Chondrocyte (in vitro differentiated cells): ENCODE measurements at places on chromosomes 2 and 18. TPM values are rescaled to one million over a fixed set of nuclear protein-coding genes. Genes with fewer than 3 reads are reported as not detected.
A peak's percentile ranks its signal among the peaks of the same experiment; 100 is the strongest.

The AGXT gene
- total RNA-seq = not detected in 3 replicates

The HOXD12 gene
- not detected in 3 replicates for total RNA-seq

The SCLY gene
- total RNA-seq = 11.5 to 23.4 TPM (median 12.7 TPM) in 3 replicates

The NT5C1B gene
- not detected in 3 replicates for total RNA-seq

The DLX1 gene
- 6.7 to 34.2 TPM (median 7.1 TPM) in 3 replicates for total RNA-seq

The FTCDNL1 gene
- total RNA-seq = 0.34 to 1.2 TPM (median 0.65 TPM) in 3 replicates

DNA sequence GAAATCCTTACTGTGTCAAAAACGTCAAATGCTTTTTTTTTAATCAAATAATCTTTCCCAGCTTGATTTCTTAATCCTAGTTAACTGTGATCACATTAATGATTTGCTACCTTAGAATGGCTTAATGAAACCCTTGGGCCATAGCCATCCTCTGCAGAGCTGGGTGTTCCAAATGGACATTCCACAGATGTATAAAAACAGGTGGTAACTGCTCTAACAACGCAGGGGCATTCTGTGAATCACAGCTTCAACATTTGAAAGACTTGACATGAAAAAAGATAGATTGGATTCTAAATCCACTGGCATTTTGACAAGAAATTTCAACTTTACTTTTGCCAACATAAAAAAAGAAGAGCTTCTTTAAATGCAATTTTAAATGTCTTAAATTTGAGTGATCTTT lies 69.8 kb upstream of the RASGRP3 start:
- H3K4me1 ChIP-seq = peaks cover 32% of the 10 kb centered on the region
- H3K36me3 ChIP-seq = peaks cover 4% of the 10 kb centered on the region
- no peaks in the 10 kb centered on the region for H3K27me3 ChIP-seq
- peak overlapping the region; percentile 61 for H3K27ac ChIP-seq
- no peak overlapping the region for H3K4me3 ChIP-seq

GRCh38 chr2:210531050-210531449 lies 25.3 kb upstream of the CPS1 start:
- no peak overlapping the region for H3K4me3 ChIP-seq
- no peak overlapping the region for H3K27ac ChIP-seq
- no peaks in the 10 kb centered on the region for H3K36me3 ChIP-seq
- DNase-seq = no peak
- no peaks in the 10 kb centered on the region for H3K27me3 ChIP-seq

- H3K4me3 ChIP-seq = no peak overlapping the region
- no peaks in the 10 kb centered on the region for H3K27me3 ChIP-seq
- no peaks in the 10 kb centered on the region for H3K4me1 ChIP-seq
- peaks cover 6% of the 10 kb centered on the region for H3K36me3 ChIP-seq
Observed at GRCh38 chr2:105853354-105854088, 108.8 kb downstream of the NCK2 start.

- H3K36me3 ChIP-seq = no peaks in the 10 kb centered on the region
- DNase-seq = peak; percentile 40
- H3K4me1 ChIP-seq = no peaks in the 10 kb centered on the region
Observed at GRCh38 chr2:233081232-233081730, 21.1 kb downstream of the INPP5D start.

GRCh38 chr18:58955738-58956137 lies 91.1 kb downstream of the ZNF532 start:
- H3K27ac ChIP-seq = no peak overlapping the region
- H3K27me3 ChIP-seq = no peaks in the 10 kb centered on the region
- H3K4me3 ChIP-seq = no peak overlapping the region
- peaks cover 35% of the 10 kb centered on the region for H3K4me1 ChIP-seq
- DNase-seq = no peak
- H3K36me3 ChIP-seq = peaks cover 20% of the 10 kb centered on the region

- no peak for DNase-seq
- peaks cover 2% of the 10 kb centered on the region for H3K36me3 ChIP-seq
- peaks cover 12% of the 10 kb centered on the region for H3K4me1 ChIP-seq
- no peaks in the 10 kb centered on the region for H3K27me3 ChIP-seq
Observed at GRCh38 chr2:235901243-235901642, 266.9 kb downstream of the GBX2 start.

GRCh38 chr2:7363906-7364305 lies 446.7 kb downstream of the RNF144A start:
- no peak overlapping the region for H3K27ac ChIP-seq
- H3K4me1 ChIP-seq = no peaks in the 10 kb centered on the region
- no peak overlapping the region for H3K4me3 ChIP-seq
- H3K36me3 ChIP-seq = no peaks in the 10 kb centered on the region
- DNase-seq = no peak

GRCh38 chr2:44237221-44237620 lies 38.1 kb upstream of the SLC3A1 start:
- no peaks in the 10 kb centered on the region for H3K27me3 ChIP-seq
- peaks cover 27% of the 10 kb centered on the region for H3K4me1 ChIP-seq
- DNase-seq = no peak
- no peak overlapping the region for H3K4me3 ChIP-seq

GRCh38 chr2:180016937-180017336 lies 9.8 kb upstream of the CWC22 start:
- peak overlapping the region; percentile 91 for H3K27ac ChIP-seq
- no peak for DNase-seq
- no peaks in the 10 kb centered on the region for H3K36me3 ChIP-seq
- peaks cover 34% of the 10 kb centered on the region for H3K4me1 ChIP-seq
- peak overlapping the region; percentile 13 for H3K4me3 ChIP-seq

DNA sequence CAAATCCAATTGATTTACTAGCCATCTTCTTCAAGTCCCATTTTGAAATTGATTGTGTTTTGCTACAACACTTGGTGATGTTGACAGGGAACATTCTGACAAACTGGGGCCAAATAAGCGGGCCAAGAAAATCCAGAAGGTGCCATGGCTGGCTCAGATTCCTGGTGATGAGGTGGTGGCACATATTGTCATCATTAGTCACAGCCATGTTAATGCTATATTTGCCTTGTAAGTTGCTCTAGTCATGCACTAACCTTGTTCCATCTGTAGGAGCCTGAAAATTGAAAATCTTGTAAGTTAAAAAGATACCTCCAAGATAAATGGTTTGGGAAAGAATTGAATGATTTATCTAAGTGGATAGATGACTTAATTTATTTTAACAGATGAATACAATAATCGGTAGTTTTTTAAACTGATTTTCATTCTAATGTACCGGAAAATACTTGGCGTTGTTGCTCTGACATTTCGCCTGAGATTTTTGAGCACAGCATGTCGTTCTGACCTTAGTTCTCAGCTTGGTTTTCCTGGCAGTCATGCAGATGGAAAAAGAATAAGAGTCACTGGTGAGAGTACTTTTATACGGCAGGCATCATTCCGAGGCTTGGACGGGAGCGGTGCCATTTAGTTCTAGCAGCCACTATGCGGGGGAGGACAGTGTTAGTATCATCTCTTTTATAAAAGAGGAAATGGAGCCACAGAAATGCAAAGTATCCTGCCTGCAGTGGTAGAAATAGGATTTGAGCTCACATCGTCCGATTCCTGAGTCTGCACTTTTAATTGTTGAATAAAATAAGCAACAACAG lies 133.9 kb downstream of the ZNF532 start:
- H3K4me1 ChIP-seq = peaks cover 64% of the 10 kb centered on the region
- peak overlapping the region; percentile 93 for H3K27ac ChIP-seq
- H3K27me3 ChIP-seq = no peaks in the 10 kb centered on the region
- H3K4me3 ChIP-seq = peak overlapping the region; percentile 40

GRCh38 chr18:28151434-28151833 lies 25.5 kb downstream of the CDH2 start:
- no peaks in the 10 kb centered on the region for H3K36me3 ChIP-seq
- H3K4me1 ChIP-seq = peaks cover 45% of the 10 kb centered on the region
- H3K4me3 ChIP-seq = no peak overlapping the region
- no peaks in the 10 kb centered on the region for H3K27me3 ChIP-seq

- H3K4me3 ChIP-seq = no peak overlapping the region
- H3K27me3 ChIP-seq = peaks cover 6% of the 10 kb centered on the region
- DNase-seq = no peak
- H3K36me3 ChIP-seq = no peaks in the 10 kb centered on the region
- no peaks in the 10 kb centered on the region for H3K4me1 ChIP-seq
Observed at GRCh38 chr18:32724071-32724749, 48.6 kb downstream of the KLHL14 start.

- peaks cover 12% of the 10 kb centered on the region for H3K36me3 ChIP-seq
- DNase-seq = peak; percentile 96
- H3K27me3 ChIP-seq = no peaks in the 10 kb centered on the region
- peak within 1 kb of the TSS; percentile 92 for H3K4me3 ChIP-seq
- peaks cover 14% of the 10 kb centered on the region for H3K4me1 ChIP-seq
Observed at GRCh38 chr2:175181104-175181876, at the start of gene ATP5MC3. ATP5MC3 (minus strand) TSS chr2:175181710; CDS start chr2:175181393, 317 bp downstream.

DNA sequence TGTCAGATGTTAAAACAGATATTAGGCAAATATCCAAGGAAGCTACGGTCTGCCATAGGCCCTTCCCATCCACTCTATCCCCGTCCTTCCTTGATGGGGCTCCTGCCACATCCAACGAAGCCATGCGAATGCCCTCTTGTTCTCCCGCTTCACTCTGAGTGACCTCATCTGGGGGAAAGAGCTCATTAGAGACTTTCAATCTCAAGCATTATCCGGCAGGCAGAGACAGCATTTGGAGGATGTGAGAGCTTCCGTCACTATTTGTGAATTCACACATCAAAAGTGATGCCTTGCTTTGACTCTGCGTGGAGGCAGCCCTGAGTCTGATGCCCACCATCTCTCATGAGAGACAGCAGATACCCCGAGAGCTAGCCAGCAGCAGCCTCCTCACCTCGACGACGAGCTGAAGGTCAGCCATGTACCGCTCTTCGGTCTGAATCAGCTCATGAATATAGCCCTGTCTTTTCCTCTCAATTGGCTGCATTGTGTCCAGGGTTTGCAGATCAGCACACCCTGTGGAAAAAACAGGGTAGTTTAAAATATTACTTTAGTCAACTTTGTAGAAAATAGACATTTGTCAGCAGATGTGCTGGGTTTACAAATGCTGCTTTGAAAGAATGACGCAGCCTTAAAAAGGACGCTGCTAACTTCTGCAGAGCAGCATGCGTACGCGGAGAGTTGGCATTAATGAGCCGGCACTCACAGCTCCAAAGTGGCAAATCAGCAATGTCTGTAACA lies 45.9 kb downstream of the FAM228A start:
- H3K27me3 ChIP-seq = no peaks in the 10 kb centered on the region
- no peak for DNase-seq
- peaks cover 22% of the 10 kb centered on the region for H3K36me3 ChIP-seq
- H3K4me1 ChIP-seq = peaks cover 3% of the 10 kb centered on the region

DNA sequence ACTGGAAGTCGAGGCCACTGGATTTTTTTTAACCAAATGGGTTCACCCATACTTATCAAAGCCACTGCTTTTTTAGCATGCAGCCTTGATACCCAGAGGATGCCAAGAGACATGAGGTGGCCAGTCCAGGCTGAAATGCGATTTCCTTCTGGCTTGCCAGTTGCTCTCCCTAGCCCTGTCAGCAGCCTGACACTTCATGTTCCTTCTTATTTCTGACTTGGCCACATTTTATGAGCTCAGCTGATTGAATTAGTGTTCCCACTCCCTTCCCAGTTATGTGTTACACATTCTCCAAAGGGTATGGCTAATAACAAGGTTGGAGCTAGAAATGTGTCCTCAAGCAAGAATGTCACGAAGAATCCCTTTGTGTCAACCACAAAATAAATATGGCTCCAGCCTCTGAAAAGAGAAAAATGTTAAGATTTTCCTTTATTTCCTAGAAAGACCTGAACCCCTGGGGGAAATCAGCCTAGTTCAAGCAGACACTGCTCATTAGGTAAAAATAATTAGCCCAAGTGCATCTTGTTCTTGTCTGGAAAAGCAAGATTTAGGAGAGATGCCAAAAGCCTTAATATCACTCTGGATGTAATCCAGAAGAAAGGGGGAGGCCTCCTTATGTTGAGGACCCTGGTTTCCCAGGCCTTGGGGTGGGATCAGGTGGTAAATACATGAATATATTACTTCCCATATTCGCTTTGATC lies 121.7 kb upstream of the TACR1 start:
- H3K4me1 ChIP-seq = no peaks in the 10 kb centered on the region
- peaks cover 9% of the 10 kb centered on the region for H3K27me3 ChIP-seq
- DNase-seq = no peak
- no peaks in the 10 kb centered on the region for H3K36me3 ChIP-seq
- no peak overlapping the region for H3K4me3 ChIP-seq
- no peak overlapping the region for H3K27ac ChIP-seq

DNA sequence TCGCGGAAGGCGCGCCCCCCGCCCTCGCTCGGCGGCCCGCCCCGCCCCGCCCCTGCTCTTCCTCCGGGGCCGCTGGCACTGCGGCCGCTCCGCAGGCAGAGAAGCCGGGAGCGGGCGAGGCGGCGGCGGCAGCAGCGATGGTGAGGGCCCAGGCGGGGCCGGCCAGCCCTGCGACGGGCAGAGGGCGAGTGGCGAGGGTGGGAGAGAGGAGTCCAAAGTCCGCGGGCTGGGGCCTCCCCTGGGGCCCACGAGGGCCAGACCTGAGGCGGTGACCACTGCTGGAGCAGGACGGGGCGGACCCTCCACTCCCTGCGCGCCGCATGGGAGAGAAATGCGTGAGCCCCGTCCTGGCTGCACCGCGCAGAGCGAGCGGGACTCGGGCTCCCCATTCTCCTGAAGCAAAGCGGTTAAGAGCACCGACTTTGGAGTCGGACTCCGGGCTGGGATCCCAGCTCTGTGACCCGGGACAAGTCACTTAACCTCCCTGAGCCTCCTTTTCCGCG lies at the start of gene VAMP5:
Gene VAMP5 (plus strand): TSS at position 78 of the 503 bp plus-strand sequence. CDS start 60 bp downstream, at position 138.
- no peaks in the 10 kb centered on the region for H3K36me3 ChIP-seq
- no peaks in the 10 kb centered on the region for H3K27me3 ChIP-seq
- H3K27ac ChIP-seq = peak within 1 kb of the TSS; percentile 45
- no peak within 1 kb of the TSS for H3K4me3 ChIP-seq
- DNase-seq = no peak

DNA sequence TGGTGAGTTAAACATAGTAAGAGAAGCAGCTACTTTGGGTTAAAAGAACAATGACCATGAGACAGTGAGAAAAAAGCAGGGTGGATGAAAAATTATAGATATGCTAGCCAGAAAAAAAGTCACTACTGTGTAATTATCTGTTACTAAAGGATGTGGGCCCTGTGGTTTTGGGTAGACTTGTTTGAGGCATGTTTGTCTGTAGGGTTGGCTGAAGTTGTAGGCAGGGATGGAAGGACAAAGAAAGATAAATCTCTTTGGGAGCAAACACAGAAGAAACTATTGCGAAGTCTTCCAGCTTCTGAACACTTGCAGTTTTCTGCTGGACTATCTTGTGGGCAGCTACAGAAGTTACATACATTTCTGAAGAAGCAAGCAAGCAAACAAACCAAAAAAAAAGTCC lies 28.2 kb downstream of the RND3 start:
- H3K36me3 ChIP-seq = no peaks in the 10 kb centered on the region
- no peak overlapping the region for H3K27ac ChIP-seq
- H3K27me3 ChIP-seq = no peaks in the 10 kb centered on the region
- no peak for DNase-seq
- no peak overlapping the region for H3K4me3 ChIP-seq

GRCh38 chr2:19745318-19746136 lies 156.3 kb downstream of the TTC32 start:
- no peaks in the 10 kb centered on the region for H3K27me3 ChIP-seq
- peaks cover 61% of the 10 kb centered on the region for H3K4me1 ChIP-seq
- H3K4me3 ChIP-seq = no peak overlapping the region

- DNase-seq = no peak
- H3K27ac ChIP-seq = no peak overlapping the region
- no peaks in the 10 kb centered on the region for H3K36me3 ChIP-seq
- H3K4me3 ChIP-seq = no peak overlapping the region
Observed at GRCh38 chr2:8488001-8488738, 193.7 kb upstream of the ID2 start.

GRCh38 chr2:128499367-128500137 lies 180.9 kb upstream of the HS6ST1 start:
- H3K4me3 ChIP-seq = no peak overlapping the region
- no peaks in the 10 kb centered on the region for H3K27me3 ChIP-seq
- DNase-seq = no peak
- no peak overlapping the region for H3K27ac ChIP-seq
- H3K4me1 ChIP-seq = no peaks in the 10 kb centered on the region
- H3K36me3 ChIP-seq = no peaks in the 10 kb centered on the region
